Muscle of leg (tissue), 16 donors: ENCODE measurements at places on chromosomes 3 and 15. TPM values are rescaled to one million over a fixed set of nuclear protein-coding genes. Genes with fewer than 3 reads are reported as not detected.
A peak's percentile ranks its signal among the peaks of the same experiment; 100 is the strongest.

Gene C3orf20
- total RNA-seq, result 0.09 TPM

Gene EPHB1
- 3.5 TPM for total RNA-seq

Gene CHRD
- total RNA-seq, result 14.1 TPM

DNA sequence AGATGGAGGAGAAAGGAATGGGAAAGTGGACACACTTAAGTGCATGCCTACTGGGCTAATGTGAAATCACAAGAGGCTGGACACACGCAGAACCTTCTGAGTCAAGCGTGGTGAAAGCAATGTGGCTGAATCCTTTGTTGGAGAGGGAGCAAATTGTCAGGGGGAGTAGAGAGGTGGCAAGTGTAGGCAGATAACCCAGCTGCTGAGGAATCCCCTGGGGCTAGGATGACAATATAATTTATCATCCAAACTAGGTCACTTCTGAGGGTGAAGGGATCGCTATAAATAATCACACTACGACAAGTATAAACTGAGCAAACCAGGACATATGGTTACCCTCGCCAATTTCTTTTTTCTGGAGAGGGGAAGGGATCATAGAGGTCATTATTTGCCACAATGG, 28.7 kb downstream of the TAMM41 start:
- no peak for DNase-seq

DNA sequence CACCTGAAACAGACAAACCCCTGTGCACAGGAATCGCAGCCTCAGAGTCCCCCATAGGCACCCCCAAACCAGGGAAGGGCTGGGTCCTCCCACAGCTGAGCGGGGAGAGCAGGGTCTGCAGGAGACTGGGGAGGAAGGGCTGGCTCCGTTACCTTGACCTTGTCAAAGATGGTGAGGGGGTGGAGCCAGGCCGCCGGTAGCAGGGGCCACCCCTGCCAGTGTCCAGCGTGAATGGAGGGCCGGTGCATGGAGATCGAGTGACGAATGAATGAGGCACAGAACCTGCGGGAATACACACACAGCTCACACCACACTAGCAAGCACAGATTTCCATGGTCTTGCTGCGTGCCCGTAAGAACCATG, 102.2 kb downstream of the TMEM266 start:
- DNase-seq, result no peak

GRCh38 chr3:120560304-120561250, 35.6 kb upstream of the NDUFB4 start:
- no peak for DNase-seq

GRCh38 chr15:63843901-63844317, 10.2 kb upstream of the HERC1 start:
- no peak for DNase-seq

DNA sequence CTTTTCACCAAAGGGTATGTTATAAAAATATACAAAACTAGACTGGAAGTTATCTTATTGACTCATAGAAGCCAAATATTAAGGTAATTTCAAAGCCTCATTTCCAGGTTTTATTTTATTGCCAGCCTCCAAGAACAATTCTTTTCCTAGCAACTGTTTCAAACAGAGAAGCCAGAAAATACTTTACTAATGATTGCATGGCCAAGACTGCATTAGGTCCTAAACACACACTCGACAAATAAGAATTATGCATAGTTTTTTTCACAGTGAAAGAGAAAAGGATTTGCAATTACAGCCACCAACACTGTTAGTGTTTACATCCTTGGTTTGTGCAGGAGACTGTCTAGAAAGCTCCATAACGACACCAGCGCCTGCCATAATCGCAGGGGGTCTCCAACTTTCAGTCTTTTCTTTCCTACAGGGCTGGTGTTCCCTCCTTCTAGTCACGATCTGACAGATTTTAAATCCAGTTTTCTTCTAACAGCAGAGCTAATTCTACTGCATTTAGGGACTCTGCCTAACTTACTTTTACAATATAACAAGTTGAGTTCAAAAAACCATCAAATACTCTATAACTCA, 58.1 kb downstream of the CLASP2 start:
- DNase-seq, result peak; percentile 54

- DNase-seq, result peak; percentile 11
Measured at GRCh38 chr3:79651536-79652065, 116.2 kb downstream of the ROBO1 start.

Gene GOLGA6D
- total RNA-seq, result 0.09 TPM

DNA sequence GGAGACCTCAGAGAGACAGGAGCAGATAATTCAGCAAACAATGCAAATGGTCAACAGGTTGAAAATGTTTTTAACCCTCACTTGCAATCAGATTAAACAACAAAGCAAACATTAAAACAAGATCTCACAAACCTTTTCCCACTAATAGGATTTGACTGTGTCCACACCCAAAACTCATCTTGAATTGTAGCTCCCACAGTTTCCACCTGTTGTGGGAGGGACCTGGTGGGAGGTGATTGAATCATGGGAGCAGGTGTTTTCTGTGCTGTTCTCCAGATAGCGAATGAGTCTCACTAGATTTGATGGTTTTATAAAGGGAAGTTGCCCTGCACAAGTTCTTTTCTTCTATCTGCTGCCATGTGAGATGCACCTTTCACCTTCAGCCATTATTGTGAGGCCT, 1.3 kb upstream of the LYSMD4 start:
- no peak for DNase-seq

GRCh38 chr3:129025691-129026435, 24.8 kb downstream of the EFCC1 start:
- DNase-seq, result peak; percentile 79

DNA sequence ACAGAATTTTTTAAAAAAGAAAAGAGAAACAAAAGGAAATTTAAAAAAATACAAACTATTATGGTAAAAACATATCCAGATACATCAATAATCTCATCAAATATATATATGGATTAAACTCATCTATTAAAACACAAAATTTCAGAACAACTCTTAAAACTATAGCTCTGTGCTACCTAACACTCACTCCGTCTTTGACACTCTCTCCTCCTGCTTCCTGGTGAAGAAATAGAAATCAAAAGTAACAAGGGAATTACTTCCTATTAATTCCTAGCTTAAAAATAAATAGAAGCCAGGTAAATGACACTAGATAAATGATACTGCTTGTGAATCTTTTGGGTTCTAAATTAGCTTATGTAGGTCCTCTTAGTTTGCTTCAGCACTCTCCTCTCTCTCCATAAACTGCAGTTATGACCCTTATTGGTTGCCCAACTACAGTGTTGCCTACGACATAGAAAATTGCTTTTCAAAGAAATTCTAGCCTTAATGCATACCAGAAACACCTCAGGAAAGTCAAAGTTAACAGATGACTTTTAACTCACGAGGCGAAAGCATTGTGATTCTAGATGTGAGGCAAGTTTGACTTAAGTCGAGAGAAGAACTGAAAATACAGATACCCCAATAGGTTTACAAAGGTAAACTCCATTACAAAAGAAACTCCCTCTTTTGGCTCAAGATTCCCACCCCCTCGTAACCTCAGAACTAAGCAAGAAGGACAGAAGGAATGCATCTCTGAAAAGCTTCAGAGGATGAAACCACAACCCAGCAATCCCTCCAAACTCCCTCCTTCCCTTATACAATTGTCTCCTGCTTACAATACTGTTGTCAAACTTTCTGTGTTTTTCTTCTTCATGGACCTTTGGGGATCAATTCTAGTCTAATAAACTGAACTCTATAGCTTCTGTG, 394.7 kb downstream of the FGF12 start:
- DNase-seq, result no peak

DNA sequence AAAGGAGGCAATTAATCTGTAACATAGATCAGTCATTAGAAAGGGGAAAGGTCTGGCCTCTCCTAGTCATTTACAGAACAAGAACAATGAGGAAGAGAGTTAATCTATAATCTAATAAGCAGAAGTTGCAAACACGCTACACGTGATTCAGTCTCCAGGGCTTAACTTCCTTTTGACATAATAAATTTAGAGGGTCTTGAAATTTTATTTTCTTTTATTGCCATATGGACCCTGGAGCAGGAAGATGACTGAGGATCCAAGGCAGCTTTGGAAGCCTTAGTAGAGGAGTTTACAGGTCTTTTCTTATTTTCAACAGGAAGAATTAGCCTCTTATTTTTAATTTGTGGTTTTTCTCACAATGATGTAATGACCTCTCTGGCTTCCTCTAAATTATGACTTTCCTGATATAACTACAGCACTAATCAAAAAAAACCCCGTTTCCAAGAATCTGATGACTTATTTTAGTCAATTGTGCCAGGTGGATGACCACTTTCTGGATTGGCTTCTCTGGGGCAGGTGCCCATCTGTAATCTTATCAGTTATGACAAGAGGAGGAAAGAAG, 32.2 kb downstream of the ADGRG7 start:
- DNase-seq, result no peak

GRCh38 chr3:119973018-119973646, 121.1 kb downstream of the GSK3B start:
- DNase-seq, result no peak

DNA sequence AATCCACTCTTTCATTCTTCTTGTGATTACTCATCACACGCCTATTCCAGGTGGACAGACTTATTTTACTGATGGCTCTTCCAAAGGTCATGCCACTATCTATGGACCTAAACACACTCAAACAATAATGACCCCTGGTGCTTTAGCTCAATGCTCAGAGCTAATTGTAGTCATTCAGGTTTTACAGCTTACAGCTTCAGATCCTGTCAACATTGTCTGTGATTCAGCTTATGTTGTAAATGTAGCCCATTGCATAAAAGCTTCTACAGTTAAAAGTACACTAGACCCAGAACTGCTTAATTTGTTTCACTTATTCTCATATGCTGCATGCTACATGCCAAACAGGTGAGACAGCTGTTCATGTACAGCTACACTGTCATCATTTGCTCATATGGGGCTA, 49.2 kb downstream of the LSM3 start:
- no peak for DNase-seq

DNA sequence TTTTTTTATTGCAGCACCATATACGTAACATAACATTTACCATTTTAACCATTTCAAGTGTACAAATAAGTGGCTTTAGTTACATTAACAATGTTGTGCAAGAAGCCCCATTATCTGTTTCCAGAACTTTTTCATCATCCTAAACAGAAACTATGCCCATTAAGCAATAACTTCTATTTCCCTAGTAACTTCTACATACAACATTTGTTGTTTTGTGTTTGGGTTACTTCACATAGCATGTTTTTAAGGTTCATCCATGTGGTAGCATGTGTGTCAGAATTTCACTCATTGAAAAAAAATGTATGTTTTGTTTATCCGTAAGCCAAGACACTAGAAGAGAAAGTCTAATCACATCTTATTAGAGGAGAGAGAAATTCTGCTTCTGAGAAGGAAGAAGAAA, 450.5 kb upstream of the PDZRN3 start:
- no peak for DNase-seq

DNA sequence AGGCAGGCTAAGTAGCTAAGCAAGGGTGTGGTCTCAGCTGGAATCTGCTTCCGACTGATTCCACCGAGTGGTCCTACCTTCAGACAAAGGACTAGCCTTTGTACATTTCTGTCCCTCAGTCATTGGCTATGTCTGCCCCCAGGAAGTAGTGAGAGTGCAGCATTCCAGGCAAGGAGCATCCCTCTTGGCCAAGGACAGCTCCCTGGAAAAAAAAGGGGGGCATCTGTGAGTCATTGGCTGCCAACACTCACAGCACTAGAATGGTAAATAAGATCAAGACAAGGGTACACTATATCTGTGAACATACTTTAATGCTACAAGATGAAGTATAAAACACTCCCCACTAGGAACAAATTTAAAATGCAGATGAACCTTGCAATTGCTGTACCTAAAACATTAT, 66.8 kb downstream of the STAC start:
- no peak for DNase-seq

GRCh38 chr3:53696401-53697172, 149.6 kb downstream of the CHDH start:
- DNase-seq, result peak; percentile 40

Gene HDC
- 0.62 TPM for total RNA-seq

Gene CLDN11
- total RNA-seq, result 0.62 TPM

Gene SI
- total RNA-seq, result not detected

Gene CAPN3
- 207 TPM for total RNA-seq

DNA sequence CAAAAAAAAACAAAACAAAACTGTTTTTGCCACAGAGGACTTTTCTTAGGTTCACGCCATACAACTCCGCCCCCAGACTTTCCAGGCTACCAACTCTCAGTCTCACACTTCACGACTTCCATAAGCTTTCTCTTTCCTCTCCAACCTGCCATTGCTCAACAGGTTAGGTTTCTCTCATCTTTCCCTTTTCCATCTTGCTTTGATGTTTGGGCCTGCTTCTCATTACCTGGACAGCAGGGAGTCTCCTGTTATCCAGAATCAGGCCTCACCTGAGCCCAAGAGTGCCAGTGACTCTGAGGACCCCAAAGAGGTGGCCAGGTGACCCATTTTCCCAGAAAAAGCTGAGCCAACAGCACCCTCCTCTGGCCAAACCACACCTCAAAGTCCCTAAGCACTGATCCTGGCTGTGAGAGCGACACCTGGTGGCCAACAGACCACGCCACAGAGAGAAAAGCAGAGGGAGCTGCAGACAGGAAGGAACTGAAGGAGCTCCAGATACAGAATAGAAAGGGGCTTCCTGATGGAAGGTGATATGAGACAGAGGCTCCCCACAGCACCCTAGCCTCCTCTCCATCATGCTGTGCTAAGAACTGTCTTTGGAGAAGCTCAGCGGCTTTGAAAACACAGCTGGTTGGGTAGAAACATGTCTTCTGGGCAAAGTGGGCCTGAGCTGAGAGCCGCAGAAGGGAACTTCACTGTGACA, 4.0 kb downstream of the CCDC51 start:
- peak; percentile 88 for DNase-seq
